Fibroblast of pulmonary artery (primary cell): ENCODE measurements at places on chromosomes 5 and 9.

- DNase-seq = no peak
Observed at GRCh38 chr5:61538722-61539501, 206.9 kb downstream of the ZSWIM6 start.

- DNase-seq = peak; percentile 94
Observed at GRCh38 chr5:40551496-40552491, 127.9 kb upstream of the PTGER4 start.

- no peak for DNase-seq
Observed at GRCh38 chr9:92444841-92445240, 20.6 kb upstream of the OMD start.

DNA sequence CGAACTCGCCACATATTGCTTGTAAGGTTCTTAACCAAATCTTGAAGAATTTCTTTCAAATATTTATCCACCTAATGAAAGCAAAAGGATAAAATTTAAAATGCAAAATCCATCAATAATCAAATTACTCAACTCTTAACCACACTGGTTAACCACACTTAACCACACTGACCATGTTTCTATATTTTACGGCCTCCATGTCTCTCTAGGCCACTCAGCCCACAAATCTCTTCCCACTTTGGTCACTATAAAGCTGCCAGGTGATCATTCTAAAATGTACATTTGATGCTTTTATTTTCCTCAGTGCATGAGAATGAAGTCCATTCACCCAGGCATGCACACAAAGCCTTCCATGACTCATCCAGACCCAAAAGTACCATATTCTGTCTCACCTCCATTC, 56.4 kb upstream of the OR2K2 start:
- no peak for DNase-seq

DNA sequence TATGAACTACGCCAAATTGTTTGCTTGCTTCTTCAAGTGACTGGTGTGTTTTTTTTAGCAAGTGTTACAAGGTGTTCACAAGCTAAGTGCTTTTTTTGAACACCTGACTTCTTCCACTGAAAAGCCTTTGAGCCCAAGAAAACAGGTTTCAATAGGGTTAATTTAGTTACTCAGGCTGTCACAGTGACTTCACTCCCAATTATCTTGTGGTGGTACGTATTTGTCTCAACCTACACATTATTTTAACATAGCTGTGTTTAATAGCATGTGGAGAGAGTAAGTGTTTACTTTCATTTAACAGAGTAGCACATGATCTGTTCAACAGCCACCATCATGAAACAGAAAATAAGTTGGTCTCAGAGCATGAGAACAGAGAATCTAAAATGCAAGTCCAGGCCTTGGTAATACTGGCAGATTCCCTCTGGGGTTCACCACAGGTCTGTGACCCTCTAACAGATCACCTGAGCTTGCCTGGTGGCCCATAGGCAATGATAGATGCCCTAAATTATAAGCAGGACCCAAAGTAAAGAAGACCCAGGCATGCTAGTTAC, 267.7 kb upstream of the SMARCA2 start:
- no peak for DNase-seq

DNA sequence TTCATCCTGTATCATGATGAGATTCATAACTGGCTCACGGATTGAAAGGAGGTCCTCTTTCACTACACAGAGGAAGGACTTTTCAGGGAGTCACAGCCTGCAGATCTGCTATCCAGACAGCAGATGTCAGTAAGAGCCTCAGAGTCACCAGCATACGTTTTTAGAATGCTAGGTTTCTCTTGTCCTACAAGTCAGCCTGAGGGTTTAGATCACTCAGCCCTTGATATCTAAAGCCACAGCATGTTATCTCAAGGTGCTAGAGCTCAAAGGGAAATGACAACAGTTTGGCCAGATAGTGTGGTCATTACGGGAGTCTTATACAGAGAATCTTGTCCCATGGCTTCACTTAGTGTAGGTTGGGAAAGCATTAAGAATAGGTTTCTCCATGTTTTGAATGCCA, 30.9 kb upstream of the SLC46A2 start:
- DNase-seq = peak; percentile 71

- no peak for DNase-seq
Observed at GRCh38 chr5:160317434-160317833, 5.1 kb upstream of the CCNJL start.

DNA sequence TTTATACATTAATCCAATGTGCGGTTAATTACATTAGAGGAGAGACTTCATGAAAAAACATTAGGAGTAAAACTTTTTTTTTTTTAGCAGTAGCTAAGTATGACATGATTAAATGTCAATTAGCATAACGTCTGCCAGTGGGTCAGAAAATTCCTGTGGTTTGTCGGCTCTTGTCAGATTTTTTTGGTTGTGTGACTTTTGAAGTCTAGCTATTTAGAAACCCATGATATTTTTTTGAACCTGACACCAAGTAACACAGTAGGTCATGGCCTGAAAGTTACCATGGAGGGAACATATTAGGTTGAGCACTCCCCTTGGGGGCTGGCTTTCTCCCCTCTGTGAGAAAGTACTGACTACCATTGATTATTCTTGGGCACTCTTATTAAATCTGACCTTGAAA, 84.8 kb upstream of the ALDH1A1 start:
- no peak for DNase-seq

DNA sequence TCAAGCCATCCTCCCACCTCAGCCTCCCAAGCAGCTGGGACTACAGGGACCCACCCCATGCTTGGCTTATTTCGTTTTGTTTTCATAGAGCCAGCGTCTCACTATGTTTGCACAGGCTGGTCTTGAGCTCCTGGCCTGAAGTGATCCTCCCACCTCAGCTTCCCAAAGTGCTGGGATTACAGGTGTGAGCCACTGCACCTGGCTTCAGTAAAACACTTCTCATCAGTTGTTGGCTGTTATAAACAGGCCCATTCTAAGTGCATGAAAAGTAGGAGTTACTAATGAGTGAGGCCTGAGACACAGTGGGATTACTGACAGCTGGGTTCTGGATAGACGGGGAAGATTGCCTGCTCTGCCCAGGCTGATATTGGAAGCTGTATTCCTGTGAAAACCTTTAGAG, 3.5 kb downstream of the CRB2 start:
- no peak for DNase-seq

- peak; percentile 53 for DNase-seq
Observed at GRCh38 chr5:103587185-103587748, 24.7 kb upstream of the NUDT12 start.

DNA sequence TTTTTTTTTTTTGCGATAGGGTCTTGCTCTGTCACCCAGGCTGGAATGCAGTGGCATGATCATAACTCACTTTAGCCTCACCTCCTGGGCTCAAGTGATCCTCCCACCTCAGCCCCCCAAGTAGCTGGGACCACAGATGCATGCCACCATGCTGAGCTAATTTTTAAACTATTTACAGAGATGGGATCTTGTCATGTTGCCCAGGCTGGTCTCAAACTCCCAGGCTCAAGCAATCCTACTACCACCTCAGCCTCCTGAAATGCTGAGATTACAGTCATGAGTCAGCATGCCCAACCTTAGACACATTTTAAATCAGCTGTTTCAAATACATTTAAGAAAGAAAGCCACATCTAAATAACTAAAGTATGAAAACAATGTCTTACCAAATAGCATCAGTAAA, 439.0 kb downstream of the EBF1 start:
- DNase-seq = no peak

DNA sequence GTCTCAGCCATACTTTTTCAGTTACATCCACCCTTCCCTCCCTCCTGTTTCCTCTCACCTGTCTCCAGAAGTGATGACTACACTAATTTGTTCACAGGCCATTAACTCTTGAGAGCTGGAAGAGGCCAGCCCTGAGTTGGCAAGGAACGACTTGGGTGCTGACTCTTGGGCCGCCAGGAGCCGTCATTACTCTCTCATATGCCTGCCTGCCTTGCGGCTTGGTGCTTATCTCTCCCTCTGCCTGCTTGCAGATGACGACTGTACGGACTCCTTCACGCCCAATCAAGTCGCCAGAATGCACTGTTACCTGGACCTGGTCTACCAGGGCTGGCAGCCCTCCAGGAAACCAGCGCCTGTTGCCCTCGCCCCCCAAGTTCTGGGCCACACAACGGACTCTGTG, 66.1 kb downstream of the PAPPA start:
- DNase-seq = no peak

- DNase-seq = peak; percentile 16
Observed at GRCh38 chr5:135271533-135272310, 127.3 kb downstream of the MACROH2A1 start.

DNA sequence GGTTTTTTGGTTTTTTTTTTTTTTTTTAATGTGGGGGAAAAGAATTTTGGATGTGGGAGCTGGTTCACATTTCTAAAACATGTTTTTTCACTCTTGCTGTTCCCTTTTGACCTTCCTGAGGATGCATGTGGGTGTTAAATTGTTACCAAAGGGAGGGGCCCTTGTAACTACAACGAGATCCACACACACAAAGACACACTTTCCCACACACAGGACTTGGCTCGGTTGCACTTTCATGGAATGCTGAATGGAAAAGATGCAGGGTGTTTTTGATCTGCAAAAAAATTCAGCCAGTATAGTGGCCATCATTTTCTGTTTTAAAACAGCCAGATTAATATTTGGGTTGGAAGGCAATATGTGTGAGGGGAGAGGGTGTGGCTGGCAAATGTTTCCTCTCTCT, 576.9 kb downstream of the EBF1 start:
- peak; percentile 16 for DNase-seq

DNA sequence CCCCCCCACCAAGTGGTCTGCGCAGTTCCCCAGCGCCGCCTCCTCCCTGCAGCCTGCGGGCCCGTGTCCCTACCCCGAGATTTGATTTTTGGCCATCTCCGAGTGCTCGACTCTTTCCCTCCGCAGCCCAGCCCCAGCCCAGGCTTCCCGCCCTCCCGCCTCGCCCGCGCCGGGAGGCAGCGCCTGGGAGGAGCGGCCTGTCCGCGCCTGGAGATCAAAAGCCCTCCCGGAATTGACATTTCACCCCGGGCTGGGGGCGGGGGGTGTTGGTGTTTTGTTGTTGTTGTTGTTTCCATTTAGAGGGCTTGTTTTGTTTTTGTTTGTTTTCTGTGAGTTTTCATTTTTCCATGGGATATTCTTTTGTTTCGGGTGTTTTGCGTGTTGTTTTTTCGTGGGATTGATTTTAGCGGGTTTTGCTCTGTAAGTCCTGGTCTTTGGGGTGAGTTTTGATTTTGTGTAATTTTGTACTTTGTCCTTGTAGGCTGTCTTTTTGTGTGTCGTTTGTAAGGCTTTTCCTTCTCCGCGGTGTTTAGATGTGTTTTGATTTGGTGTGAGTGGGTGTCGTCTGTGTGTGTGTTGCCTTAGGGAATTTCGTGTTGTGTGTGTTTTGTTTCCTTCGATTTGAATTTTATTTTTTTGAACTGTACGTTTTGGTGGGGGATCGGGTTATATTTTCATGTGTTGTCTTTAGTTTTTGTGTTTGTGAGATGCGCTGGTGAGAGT, 1.7 kb upstream of the PAX5 start:
- peak; percentile 26 for DNase-seq

- no peak for DNase-seq
Observed at GRCh38 chr9:14895806-14896205, 14.4 kb downstream of the FREM1 start.

GRCh38 chr5:123133438-123134100, 44.5 kb downstream of the PRDM6 start:
- no peak for DNase-seq

DNA sequence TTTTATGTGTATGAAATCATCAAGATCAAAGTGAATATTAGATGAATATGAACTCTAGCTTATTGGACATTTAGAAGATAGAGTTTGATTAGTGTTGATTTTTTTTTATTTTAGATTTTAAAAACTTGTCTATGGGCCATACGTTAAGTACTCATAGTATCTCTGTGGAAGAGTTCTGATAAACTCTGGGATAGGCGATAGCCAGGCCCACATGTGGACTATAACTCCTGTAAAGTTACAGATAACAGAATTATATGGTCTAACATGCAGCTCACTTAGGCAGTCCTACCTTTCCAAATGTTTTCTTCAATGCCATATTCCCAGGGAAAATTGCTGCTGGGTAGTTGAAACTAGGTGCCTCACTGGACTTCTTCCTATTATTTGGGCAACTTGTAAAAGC, 10.4 kb downstream of the SLC31A1 start:
- no peak for DNase-seq

DNA sequence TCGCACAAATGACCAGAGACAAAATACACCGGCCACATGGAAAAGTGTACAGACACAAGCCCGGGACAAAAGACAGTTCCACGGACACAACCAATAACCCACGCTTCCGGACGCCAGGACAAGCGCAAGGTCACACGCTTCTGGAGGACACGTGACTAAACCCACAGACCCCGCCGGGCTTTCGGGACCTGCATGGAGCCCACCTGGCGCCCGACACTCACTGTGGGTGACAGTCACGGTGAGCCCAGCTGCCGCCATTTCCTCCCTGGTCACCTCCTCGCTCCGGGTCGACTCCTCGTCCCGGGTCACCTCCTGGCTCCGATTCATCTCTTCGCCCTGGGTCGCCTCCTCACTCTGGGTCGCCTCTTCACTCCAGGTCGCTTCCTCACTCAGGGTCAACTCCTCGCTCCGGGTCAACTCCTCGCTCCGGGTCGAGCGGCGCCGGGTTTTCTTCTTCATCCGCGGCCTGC, 470 bp downstream of the BAG1 start:
- no peak for DNase-seq

GRCh38 chr9:4111233-4112008, 188.4 kb downstream of the GLIS3 start:
- DNase-seq = no peak

GRCh38 chr9:115739096-115739875, 414.3 kb upstream of the PAPPA start:
- peak; percentile 52 for DNase-seq

DNA sequence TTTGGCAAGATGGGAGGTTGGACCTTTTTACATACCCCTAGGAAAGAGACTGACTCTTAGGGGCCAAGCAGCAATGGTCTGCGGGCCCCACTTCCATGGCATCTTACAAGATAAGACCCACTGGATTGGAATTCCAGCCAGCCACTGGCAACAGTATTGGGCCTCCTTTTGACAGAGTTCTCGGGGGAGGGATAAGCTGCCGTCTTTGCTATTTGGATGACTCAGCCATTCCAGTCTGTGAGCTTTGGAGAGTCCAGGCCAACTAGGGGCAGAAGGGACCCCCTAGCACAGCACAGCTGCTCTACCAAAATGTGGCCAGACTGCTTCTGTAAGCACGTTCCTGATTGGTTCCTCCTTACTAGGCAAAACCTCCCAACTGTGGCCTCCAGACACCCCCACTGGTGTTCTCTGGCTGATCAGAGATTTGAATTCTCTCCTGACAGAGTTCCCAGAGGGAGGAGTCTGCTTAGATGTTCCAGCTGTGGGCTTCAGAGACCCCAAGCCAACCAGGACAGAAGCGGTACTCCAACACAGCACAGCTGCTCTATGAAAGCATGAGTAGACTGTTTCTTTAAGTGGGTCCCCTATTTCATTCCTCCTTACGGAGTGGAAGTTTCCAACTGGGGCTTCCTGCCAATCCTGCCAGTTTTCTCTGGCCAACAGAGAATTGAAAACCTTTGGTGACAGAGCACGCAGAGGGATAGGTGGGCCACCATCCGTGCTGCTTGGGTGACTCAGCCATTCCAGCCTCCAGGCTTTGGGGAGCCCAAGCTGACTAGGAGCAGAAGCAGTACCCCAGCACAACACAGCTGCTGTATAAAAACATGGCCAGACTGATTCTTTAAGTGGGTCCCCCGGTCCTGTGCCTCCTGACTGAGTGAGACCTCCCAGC, 672.1 kb upstream of the RIOK2 start:
- peak; percentile 85 for DNase-seq
